ENCODE measurements at places on chromosomes 7 and 10.

DNA sequence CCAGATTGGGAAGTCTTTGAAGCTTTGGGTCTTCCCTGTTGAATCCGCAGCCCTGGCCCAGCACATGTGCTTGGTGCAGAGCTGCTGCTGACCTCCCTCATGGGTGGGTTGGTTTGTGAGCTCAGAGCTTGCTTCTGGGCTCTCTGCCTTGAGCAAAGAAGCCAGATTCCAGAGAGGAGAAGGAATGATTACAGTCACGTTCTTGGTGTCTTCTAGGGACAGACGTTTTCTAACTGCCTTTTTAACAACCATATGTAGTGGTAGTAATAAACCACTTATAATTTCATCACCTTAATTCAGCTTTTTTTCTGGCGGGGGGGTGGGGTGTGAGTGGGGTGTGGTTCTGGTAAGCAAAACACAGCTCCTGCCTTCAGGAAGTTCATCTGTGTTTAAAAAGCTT lies 39.5 kb downstream of the LRMDA start:
- no peak for DNase-seq

- no peak for DNase-seq
Observed at GRCh38 chr7:96167424-96167823, 154.5 kb downstream of the SLC25A13 start.

- no peak for DNase-seq
Observed at GRCh38 chr10:28179006-28179742, 123.7 kb downstream of the MPP7 start.

- DNase-seq = no peak
Observed at GRCh38 chr7:115410972-115411686, 489.2 kb downstream of the MDFIC start.

DNA sequence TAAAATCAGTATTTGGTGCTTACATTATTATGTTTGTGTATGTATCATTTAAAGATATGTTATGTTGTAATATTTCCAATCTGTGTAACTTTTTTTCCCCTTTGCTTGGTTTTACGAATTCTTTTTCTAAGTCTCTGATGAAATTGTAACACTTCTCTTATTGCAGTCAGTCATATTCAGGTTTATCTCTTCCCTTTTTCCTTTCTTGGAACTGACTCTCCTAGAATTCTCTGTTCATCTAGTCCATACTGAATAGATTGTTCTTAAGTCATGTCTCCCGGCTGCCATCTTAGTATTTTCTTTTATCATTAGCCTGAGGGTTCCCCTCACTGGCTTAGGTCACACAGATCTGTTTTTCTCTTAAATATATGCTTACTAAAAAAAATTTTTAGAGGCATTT lies 44.6 kb downstream of the PHTF2 start:
- DNase-seq = no peak

DNA sequence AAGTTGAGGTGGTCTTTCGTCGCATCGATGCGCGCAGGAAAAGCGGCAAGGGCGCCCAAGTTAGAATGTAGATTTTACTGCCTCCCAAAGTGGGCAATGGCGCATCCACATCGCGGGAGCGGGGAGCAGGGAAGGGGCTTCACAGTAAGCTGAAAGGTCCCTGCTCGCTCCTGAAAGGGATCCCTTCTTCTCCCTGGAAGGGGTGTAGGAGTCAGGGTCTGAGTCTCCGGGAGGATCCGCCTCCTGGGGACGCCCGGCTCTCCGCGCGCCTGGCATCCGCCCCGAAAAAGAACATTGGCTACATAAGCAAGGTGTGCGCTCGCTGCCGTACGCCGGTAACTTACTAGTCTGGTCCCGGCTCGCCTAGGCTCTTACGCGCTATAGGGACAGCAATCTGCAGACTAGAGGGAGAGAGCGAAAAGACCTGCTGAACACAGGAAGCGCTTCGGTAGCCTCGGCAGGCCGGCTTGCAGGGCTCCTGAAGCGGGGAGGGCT lies 804 bp downstream of the UNC5B start:
- DNase-seq = no peak

- DNase-seq = no peak
Observed at GRCh38 chr7:130401578-130401977, 21.3 kb downstream of the CPA1 start.

DNA sequence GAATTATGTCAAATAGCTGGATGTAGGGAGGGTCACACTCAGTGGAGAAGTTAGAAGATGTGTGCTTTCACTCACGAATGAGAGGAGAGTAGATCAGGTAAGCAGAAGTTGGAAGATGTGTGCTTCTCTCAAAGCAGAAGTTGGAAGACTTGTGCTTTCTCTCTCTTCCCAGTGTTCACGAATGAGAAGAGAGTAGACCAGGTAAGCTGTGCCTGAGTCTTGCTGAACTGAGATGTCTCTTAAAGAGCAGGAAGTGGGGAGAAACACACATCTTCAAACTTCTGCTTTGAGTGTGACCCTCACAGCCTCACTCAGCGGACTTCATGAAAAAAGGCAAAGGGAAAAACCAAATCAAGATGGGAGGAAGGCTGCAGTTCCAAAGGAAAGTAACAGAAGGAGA lies 7.0 kb upstream of the TMEM243 start:
- DNase-seq = no peak

GRCh38 chr7:123143252-123144006 lies 56.3 kb downstream of the SLC13A1 start:
- DNase-seq = no peak

DNA sequence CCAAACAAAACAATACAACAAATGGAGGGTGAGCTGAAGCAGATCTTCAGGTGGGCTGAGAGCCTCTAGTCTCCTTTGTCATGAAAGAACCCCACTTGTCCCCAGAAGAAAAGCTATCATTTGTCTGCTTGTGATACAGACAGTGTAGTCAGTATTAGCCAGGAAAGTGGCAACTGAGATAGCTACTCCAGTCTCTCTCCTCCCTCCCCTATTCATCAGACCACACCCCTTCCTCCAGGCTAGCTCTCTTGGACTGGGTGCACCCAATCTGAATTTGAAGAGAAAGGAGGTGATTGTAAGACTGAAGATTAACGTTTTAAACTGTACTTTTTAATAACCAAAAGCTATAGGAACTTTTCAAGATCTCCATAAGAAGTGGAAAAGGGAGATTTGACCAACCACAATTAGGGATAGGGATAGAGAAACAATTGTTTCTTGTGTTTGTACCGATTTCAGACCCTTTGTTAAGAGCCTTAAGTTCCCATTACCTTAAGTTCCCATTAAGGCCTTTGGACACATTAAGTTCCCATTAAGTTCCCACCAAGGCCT lies 14.1 kb downstream of the BMPR1A start:
- no peak for DNase-seq
